ENCODE measurements at places on chromosomes 12 and 14.

DNA sequence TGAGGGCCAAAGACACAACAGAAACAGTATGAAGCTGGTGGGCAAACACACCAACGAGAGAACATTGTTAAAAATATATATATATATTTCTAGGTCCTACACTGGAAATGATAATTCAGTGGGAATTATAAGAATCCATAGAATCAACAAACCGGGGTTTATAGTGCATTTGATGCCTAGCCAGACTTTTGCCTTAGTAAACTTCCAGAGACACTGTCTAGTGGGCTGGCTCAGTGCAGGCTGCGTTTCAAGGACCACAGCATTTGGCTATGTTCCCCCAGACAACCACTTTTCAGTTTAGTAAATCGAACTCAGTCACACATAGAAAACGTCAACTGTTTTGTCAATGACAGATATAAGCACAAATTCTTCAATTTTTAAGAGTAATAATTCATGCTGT, 41.9 kb downstream of the SLC38A4 start:
- DNase-seq: no peak

- DNase-seq: no peak
Measured at GRCh38 chr12:118685983-118686607, 295.2 kb upstream of the SRRM4 start.

DNA sequence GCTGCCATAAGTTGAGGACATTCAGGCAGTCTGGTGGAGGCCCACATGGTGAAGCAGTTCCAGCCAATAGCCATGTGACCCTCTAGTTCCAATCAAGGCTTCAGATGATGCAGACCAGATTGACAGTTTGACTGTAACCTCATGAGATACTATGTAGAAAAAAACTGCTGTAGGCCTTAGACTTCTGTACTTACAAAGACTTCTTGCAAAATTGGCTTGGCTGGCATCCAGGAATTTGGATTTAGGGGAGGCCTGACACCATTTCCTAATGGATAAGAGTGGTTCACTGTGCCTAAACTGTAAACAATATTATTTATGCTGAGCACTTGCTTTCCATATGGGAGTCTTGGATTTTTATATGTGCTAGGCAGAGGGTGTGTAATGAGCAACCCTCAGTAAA, 76.4 kb downstream of the RGS6 start:
- no peak for DNase-seq

GRCh38 chr14:55707365-55707804, 127.4 kb downstream of the KTN1 start:
- peak; percentile 23 for DNase-seq

GRCh38 chr12:124402248-124403066, 107.6 kb downstream of the RFLNA start:
- DNase-seq: no peak

DNA sequence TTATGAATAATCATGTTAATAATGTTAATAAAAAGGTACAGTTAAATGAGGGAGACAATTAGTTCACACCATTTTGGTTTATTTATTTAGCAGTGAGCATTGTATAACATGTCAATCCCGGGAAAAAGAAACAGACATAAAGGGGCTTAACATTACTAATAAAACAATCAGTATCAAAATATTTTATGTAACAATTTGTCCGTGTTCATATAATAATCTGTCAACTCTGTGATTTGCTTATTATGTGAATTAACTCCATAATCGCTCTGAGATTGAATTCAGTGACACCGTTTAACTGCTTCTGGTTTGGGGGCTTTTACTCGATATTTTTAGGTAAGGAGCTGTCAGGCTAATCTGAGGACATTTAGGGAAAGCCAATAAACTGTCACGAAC, 95.8 kb upstream of the HMGA2 start:
- DNase-seq: no peak

- DNase-seq: no peak
Measured at GRCh38 chr12:42141981-42142606, 2.6 kb downstream of the GXYLT1 start.

DNA sequence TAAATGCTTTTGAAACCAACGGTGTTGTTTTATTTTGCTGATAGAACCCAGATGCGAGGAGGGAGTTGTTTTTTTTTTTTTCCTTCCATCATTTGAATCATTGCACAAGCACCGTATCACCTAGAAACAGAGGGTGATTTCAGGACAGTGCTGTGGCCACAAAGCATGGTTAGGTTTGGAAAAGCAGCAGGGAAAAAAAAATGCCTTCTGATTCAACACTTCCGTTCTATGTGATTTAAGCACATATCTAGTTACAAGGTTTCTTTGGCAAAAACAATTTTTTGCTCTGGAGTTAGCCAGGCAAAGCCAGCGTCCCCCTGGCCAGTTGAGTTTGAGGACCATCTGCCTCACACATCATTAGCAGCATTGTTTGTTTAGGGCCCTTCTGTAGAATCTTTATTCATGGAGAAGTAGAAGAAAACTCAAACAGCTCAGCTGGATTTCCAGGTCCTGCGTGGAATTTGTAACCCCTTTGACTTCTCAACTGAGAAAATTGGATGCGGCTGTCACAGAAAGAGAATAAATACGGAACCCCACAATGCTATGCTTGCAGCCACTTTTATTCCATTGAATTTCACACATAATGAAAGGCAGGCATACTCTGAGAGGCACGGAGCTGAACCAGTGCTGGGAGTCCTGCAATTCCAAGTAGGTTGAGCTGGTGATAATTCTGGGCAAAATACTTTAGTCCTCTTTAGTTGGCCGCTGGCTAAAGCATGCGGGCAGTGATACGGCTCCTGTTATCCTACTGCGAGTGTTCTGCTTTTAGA, 17.0 kb upstream of the WNT5B start:
- DNase-seq: peak; percentile 69

DNA sequence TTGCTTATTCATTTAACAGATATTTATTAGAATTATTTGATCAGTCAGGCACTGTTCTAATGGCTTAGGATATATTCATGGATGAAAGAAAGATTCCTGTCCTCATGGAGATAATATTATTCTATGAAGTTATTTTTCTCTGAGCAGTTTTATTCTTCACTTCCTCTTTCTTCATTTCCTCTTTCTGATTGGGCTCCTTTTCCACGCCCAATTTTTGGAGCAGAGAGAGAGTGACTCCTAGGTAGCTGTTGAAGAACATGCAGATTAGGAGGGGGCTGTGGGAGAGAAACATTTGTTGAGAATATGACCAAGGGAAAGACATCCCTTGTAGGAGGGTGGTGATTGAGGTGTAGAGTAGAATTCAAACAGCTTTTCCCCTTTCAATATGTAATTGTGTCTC, 6.0 kb upstream of the YARS2 start:
- no peak for DNase-seq

GRCh38 chr12:30136696-30137095, 353.0 kb upstream of the TMTC1 start:
- DNase-seq: no peak

DNA sequence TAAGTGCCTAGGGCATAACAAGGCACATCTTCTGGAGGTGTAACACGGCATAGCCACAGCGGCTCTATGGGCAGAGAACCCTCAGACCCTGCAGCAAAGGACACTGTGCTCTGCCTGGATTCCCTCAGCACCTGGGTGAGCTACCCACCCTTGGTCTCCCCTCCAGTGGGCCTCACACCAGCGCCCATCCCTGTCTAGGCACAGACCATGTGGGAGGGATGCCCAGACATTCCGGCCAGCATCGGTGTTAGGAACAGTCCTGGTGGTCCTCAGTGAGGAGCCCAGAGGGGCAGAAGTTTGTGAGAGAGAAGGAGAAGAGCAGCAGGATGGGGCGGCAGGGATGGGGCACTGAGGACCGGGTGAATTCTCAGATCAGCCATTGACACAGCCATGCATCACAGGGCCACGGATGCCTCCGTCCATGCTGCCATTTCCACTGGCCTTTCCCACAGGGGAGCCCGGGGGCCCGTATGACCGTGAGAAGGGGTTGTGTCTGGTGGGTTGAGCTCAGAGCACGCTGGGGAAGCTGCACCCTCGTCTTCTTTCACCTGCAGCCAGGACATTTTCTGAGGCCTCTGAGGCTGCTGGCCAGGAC, 282.7 kb upstream of the SFSWAP start:
- no peak for DNase-seq

DNA sequence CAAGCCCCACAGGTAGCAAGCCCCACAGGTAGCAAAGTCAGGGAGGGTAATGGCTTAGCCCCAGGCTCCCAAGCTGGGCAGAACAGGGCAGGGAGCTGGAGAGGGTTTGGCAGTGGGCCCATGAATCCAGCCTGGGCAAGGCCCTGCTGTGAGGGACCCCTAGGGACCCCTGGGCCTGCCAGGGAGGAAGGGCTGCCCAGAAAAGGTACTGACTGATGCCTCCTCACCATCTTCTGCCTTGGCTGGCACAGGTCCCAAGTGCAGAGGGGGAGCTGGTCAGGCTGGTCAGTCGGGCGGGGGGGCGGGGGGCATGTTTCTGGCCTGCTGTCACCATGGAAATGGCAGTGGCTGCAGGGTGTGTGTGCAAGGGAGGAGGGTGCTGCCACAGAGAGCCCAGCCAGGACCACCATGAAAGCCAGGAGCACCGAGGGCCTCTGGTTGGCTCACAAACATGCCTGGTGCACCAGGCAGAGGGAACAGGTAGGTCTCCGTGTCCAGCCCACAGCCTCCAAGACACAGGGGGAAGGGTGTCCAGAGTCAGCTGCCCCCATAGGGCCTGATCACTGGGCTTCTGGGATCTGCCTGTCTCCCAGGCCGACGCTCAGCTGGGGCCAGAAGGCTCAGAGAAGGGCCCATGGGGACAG, 1.5 kb upstream of the CRIP2 start:
- DNase-seq: no peak

DNA sequence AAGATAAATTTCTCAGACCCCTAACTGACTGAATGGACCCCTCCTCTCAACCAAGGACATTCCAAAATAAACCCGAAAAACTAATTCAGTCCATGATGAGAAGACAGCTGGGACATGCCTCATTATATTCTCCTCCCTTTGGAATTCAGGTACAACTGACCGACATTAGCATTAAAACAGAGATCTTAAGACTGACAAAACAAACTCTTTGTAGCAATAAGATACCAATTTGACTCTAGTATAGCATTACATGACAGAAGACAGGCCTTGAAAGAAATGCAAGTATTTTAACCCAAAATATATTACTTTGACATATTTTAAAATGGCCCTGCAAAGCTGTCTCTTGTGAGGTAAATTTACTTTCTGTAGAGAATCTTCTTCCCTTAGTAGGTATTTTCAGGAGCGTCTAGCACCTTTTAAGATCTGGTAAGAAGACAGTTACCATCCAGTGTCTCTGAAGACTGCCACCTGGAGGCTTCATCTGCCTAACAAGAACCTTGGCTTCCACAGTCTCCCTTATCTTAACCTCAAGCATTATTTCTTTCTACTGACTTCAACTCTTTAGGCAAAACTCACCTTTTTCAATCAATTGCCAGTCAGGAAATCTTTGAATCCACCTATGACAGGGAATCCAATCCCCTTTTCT, 957.5 kb downstream of the SLC6A15 start:
- DNase-seq: no peak

GRCh38 chr12:98439981-98440581, 75.3 kb upstream of the TMPO start:
- peak; percentile 91 for DNase-seq

GRCh38 chr14:101830271-101830670, 68.8 kb downstream of the PPP2R5C start:
- DNase-seq: no peak

GRCh38 chr14:34562776-34563150, 23.3 kb upstream of the EAPP start:
- DNase-seq: no peak
